NCI-H1417 (cell line): ENCODE measurements at places on chromosomes 7 and 10.

GRCh38 chr10:86971232-86971991 is 3.1 kb downstream of the ADIRF start:
- peak; percentile 76 for DNase-seq

- DNase-seq, result peak; percentile 89
Observed at GRCh38 chr7:100803398-100804161, 23.7 kb downstream of the EPHB4 start.

DNA sequence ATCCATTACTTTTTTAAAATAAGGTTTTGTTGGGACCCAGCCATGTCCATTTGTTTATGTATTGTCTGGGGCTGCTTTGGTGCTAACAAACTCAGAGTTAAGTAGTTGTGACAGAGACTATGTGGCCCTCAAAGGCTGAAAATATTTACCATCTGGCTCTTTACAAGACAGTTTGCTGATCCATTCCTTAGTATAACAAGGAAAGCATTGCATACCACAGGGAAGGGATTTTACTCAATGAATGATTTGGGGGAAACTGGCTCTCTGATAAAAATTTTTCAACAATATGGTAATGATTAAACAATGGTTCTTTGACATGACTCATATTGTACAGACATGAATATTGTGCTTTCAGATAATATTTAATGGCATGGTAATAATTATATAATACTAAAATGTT is 738.1 kb downstream of the KCNMA1 start:
- DNase-seq, result no peak

- no peak for DNase-seq
Observed at GRCh38 chr7:19554581-19554980, 154.3 kb downstream of the POLR1F start.

- no peak for DNase-seq
Observed at GRCh38 chr10:14700546-14700945, 74.2 kb downstream of the FAM107B start.

- no peak for DNase-seq
Observed at GRCh38 chr10:64508029-64508661, 986.9 kb downstream of the REEP3 start.

GRCh38 chr7:95871075-95871848 is 98.9 kb downstream of the DYNC1I1 start:
- DNase-seq, result peak; percentile 64

GRCh38 chr10:97707134-97707861 is 6.2 kb upstream of the MARVELD1 start:
- DNase-seq, result no peak

- DNase-seq, result no peak
Observed at GRCh38 chr7:24913801-24914464, 66.0 kb downstream of the OSBPL3 start.

- DNase-seq, result no peak
Observed at GRCh38 chr10:3074145-3074665, 6.9 kb downstream of the PFKP start.

- no peak for DNase-seq
Observed at GRCh38 chr7:84237533-84238173, 43.1 kb upstream of the SEMA3A start.

DNA sequence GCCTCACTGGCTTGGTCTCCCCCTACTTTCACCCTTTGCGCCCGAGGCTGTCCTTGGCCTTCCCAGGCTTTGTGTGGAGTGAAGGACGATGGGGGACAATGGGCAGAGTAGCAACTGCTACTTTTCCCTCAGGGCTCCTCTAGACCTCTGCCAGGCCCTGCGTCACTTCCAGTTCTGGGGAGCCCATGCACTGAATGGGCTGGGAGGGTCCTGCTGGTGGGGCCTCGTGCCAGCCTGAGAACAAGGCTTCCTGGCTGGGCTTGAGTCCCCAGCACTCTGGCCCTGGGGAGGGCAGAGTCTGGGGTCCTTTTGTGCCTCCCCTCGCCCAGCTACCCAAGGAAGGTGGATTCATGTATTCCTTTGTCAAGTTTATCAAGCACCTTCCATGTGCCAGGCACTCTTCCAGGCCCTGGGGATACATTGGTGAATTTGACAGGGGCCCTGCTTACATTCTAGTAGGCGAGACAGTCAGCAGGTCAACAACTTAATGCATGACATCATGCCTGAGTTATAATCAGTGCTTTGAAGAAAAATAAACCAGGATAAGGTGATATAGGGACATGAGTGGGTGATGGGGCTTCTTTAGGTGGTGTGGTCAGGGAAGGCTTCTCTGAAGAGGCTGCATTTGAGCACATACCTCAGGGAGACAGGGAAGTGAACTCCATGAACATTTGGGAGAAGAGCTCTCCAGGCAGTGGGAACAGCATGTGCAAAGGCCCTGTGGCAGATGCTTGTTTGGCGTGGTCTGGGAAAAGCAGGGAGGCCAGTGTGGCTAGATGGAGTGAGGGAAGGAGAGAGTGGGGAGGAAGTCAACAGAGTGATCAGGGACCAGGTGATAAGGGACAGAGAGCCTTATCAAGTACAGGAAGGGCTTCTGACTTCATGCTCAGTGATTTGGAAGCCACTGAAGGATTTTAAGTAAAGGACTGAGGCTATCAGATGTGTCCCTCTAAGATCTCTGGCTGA is 14.1 kb downstream of the ZMIZ1 start:
- no peak for DNase-seq

DNA sequence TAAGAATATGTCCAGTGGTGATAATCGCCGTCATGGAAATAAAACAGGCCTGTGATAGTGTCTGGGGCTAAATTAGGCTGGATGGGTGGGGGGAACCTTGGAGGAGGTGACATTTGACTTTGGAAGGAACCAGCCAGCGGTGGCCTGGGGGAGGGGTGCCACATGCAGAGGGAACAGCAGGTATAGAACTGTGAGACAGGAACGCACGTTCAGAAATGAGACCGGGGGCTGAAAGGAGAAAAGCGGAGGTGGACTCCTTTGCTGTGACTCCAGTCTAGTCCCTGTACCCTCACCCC is 2.6 kb upstream of the CYP26A1 start:
- DNase-seq, result no peak

DNA sequence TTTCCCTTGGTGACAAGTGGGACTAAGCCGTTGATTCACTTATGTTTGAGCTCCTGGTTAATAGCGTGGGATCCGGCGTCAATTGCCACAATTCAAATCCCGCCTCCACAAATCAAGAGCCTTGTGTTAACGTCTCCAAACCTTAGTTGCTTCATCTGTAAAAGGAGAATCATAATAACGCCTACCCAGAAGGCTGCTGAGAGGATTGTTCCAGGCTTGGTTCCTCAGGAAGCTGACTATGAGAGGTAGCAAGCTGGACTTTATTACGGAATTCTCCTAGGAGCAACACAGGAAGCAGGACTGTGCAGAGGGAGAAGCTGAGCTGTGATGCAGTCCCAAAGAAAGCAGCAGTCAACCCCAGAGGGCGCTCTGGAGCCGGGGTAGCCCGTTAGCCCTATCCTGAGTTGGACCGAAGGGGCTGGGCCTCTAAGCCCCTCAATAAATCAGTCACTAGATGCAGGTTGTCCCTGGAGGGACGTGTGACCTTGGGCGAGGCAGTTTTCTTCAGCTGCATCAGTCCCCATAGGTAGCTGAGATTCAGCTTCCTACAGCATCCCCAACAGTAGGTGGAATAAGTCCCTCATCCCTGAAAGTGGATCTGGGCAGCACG is 6.9 kb upstream of the BAG3 start:
- DNase-seq, result no peak

- no peak for DNase-seq
Observed at GRCh38 chr10:10804998-10805740, 212.5 kb upstream of the CELF2 start.

- no peak for DNase-seq
Observed at GRCh38 chr10:101310529-101311184, 43.3 kb upstream of the BTRC start.

DNA sequence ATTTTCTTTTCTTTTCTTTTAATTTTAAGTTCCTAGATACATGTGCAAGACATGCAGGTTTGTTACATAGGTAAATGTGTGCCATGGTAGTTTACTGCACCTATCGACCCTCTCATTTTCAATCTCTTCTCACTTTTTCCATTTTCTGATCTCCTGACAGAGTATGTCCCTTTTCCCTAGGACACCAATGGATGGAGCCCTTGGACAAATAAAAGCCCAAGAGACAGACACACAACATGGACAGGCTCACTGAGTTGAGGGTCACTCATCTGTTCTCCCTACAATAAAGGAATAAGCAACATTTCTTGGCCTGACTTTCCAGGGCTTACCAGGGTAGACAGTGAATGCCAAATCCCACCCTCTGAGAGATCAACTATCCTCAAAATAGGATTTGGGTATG is 15.2 kb upstream of the UBE2D1 start:
- DNase-seq, result no peak

DNA sequence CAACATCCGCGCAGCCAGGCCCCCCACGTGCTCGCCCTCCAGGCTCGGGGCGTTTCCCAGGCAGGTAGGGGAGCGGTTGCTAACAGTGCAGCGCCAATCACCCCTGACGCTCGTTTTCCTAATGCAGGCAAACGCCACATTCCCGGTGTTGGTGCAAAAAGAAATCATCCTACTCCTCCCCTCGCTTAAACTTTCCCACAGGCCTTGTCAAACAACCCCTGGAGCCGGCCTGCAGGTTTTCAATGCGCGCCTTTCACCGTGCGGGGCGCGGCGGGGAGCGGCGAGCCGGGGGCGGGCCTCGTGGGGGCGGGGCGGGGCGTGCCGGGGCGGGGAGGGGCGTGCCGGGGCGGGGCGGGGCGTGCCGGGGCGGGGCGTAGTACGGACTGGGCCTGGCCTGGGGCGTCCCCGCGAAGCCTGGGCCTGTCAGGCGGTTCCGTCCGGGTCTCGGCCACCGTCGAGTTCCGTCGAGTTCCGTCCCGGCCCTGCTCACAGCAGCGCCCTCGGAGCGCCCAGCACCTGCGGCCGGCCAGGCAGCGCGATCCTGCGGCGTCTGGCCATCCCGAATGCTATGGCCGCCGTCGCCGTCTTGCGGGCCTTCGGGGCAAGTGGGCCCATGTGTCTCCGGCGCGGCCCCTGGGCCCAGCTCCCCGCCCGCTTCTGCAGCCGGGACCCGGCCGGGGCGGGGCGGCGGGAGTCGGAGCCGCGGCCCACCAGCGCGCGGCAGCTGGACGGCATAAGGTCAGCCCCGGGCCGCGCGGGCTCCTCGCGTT is at the start of gene ECHDC3:
ECHDC3 (plus strand) TSS at position 374 of the 770 bp plus-strand sequence; CDS start at position 569, 195 bp downstream.
- DNase-seq, result peak; percentile 56

- DNase-seq, result peak; percentile 60
Observed at GRCh38 chr7:107103369-107103768, 58.9 kb downstream of the PRKAR2B start.

DNA sequence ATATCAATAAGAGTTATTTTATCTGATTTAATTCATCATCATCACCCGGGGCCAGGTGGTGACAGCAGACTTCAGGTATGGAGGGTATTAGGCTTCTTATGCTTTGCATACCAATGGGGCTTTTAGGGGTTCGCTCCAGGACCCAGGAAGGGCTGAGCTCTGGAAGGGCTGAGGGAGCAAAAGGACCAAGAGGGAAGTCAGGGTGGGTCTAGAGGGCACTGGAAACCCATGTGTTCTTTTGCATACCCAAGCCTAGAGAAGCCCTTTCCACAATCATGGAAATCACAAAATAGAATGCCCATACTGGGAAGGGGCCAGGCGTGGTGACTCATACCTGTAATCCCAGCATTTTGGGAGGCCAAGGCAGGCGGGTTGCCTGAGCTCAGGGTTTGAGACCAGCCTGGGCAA is 30.9 kb upstream of the VCL start:
- no peak for DNase-seq

DNA sequence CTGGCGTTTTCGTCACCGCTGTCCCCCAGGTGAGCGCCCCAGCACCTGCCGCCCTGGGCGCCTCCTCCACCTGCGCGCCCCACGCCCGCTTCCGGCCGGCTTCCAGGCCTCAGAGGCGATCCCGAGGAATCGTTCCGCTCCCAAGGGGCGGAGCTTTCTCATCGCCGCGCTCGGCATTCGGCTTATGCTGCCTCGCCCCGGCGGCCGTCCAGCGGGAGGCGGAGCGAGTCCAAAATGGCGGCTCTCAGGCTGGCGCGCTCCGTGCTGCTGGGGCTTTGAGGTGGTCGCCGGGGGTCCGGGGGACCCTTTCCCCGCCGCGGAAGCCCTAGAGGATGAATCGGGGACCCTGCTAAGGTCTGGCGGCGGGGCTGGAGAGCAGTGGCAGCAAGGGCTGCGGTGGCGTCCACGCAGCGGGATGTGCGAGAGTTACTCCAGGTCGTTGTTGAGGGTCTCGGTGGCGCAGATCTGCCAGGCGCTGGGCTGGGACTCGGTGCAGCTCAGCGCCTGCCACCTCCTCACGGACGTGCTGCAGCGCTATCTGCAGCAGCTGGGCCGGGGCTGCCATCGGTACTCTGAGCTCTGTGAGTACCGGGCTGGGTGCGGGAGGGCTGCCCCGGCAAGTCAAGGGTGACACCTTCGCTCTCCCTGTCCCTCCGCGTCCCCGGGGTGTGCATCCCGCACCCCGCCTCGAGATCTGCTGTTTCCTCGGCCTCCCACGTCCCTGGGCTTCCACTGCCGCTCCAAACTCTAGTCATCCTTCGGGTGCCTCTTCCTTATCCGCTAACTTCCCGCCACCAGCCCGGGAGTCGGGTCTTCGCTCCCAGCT is at the start of gene TAF3:
TAF3 (plus strand) TSS at position 211 of the 826 bp plus-strand sequence; CDS start at position 416, 205 bp downstream.
- peak; percentile 91 for DNase-seq

GRCh38 chr7:137975221-137975620 is 26.7 kb downstream of the CREB3L2 start:
- no peak for DNase-seq

GRCh38 chr10:17213646-17214349 is 12.3 kb upstream of the TRDMT1 start:
- DNase-seq, result no peak

- DNase-seq, result no peak
Observed at GRCh38 chr7:101674439-101674838, 45.3 kb upstream of the MYL10 start.

GRCh38 chr10:21976739-21977138 is 26.8 kb downstream of the DNAJC1 start:
- DNase-seq, result no peak
